ENCODE measurements at places on chromosomes 6 and 20.

GRCh38 chr6:138302554-138302953 is 75.2 kb upstream of the SMIM28 start:
- DNase-seq, result no peak

DNA sequence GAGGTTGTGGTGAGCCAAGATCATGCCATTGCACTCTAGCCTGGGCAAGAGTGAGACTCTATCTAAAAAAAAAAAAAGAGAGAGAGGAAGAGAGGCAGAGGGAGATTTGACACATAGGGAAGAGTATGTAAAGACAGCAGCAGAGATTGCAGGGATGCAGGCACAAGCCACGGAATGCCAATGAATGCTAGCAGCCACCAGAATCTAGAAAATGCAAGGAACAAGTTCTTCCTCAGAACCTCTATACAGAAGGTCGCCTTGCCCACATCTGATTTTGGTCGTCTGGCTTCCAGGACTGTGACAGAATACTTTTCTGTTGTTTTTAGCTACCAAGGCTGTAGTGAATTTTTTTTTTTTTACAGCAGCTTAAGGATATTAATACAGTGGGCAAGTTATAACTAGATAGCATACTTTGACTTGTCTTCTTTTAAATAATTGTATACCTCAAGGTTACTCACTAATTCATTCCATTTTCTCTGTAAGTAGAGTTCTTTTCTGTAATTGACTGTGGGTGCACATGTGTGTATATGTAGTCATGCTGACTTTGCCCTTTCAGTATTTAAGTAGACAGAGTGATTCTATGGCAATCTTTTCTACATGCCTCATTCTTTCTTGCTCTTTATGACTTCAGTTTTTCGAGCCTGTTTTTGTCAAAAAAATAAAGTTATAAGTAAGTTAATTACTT is 402.2 kb downstream of the GJA1 start:
- DNase-seq, result no peak

DNA sequence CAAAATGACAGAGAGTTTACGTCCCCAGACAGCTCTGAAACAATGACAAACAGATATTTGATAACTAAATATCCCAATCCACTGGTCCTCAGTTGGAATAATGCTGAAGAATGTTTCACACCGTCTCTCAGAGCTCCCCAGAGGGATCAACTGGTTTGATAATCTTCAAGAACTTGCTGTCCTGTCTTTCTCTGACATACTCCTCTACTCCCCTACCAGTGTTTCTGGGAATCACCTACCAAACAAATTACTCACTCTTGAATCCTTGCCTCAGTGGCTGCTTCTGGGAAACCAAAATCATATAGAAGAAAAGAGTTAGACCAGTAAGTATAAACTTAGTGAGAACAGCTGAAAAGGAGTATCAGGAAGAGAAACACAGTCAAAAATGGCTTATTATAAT is 469.7 kb upstream of the JAG1 start:
- no peak for DNase-seq

DNA sequence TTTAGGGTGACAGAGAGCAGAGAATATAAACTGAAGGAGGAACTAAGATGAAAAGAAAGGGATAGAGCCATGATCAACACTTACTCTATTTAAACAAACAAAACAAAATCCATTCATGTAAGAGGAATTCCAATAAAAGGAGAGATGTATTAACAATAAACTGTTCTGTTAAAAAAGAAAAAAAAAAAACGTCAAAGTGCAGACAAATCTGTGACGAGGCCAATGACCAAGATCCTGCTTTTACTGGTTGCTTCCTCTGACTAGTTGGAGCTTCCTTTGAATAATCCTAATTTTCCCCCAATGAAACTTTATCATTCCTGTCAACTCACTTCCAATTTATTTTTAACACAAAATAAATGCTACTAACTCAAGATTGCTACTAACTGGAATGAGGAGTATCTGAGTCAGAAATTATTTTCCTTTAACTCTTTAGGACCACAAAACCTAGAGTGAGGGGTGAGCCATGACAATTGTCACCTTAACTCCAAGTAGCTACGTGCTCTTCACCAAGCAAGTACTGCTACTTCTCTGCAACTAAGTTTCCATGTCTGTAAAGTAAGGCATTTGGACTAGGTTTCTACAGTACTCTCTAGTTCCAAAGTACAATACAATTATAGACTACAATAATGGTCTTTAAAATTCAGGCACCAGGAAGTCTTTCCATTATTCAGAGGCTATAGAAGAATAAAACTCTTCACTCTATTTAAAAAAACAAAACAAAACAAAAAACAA is 152.0 kb downstream of the PTPRK start:
- no peak for DNase-seq

DNA sequence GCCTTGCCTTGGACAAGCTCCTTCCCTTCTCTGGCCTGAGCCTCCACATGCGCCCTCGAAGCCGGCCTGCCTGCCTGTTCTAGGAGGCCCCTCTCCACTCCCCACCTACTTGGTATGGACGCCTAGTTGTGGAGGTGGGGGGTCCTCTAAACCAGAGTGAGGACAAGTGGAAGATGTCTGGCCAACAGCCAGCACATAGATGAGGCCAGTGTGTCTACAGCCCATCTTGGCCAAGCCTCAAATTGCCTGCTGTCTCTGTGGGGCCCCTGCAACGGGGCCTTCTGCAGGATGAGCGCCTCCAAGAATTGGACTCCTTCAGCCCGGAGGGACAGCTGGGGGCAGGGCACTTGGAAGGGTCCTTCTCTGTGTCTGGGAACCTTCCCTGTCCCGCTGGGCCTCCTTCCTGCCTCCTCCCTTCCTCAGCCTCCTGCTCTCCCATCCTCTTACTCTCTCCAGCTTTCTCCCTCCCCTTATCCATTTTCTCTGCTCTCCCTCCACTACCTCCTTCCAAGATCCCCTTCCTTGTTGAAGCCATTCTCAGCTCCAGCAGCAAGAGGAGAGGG is 1.6 kb downstream of the MDFI start:
- no peak for DNase-seq

GRCh38 chr20:24754691-24755090 is 194.4 kb upstream of the CST7 start:
- no peak for DNase-seq

DNA sequence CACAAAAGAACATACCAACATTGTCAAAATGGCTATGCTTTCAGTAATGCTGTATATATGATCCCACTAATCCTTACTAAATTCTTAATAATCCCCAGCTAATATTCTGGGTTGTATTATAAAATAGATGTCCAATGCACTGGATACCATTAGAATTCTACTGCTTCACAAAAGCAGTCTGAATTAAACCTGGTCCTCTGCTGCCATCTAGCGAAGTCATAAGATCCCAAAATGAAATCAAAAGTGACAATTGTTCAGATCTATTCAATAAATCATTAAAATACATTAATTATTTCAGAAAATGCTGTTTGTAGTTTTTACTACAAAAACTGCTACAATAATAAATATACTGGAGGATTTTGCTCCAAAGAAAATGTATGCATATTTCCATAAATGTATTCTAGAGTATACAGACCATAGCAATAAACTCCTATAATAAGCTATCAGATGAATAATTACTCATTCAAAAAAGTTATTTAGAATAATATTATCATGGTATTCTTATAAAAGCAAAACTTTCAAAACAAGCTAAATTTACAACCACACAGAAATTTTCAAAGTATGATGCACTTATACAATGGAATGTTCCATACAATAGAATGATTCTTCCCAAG is 92.6 kb downstream of the RNGTT start:
- no peak for DNase-seq

- no peak for DNase-seq
Measured at GRCh38 chr20:57469418-57470211, 55.3 kb downstream of the CTCFL start.

DNA sequence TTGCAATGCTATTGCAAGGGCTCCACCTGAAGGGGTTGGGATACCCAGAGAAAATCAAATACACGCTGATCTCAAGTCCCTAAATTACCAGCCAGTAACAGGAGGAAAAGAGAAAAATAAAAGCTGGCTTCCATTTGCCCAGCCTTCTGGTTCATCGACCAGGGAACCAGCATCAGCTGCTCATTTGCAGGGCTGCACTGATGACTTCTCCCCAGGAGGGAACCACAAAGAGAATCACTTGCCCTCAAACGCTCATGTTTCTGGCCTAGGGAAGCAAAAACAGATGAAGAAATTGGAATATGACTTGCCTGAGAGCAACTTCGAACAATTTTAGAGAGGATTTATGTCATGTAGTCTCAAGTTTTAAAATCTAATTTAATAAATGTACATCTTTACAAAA is 119.7 kb downstream of the SH3BGRL2 start:
- no peak for DNase-seq

GRCh38 chr6:35090734-35091133 is 50.4 kb downstream of the TCP11 start:
- DNase-seq, result no peak

DNA sequence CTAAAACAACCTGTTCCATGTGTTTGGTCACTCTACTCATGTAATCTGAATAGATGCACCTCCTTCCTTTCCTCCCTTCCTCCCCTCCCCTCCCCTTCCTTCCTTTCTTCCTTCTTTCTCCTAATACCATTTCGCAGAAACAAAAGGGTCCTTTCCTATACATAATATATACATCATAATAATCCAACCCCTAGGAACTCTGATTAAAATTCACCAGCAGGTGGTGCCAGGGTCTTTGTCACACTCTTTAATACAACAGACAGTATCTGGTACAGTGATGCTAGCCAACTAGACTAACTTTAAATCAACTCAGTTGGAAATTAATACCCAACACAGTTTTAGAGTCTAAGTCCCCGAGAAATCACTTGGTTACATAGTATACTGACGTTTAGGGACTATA is 181.2 kb upstream of the SHLD1 start:
- peak; percentile 13 for DNase-seq
